Activated naive CD8-positive, alpha-beta T cell treated with anti-CD3 and anti-CD28 coated beads, Interleukin-2, amount 50 U/mL, for 16 hours (primary cell): ENCODE measurements at places on chromosomes 4 and X.
A peak's percentile ranks its signal among the peaks of the same experiment; 100 is the strongest.

DNA sequence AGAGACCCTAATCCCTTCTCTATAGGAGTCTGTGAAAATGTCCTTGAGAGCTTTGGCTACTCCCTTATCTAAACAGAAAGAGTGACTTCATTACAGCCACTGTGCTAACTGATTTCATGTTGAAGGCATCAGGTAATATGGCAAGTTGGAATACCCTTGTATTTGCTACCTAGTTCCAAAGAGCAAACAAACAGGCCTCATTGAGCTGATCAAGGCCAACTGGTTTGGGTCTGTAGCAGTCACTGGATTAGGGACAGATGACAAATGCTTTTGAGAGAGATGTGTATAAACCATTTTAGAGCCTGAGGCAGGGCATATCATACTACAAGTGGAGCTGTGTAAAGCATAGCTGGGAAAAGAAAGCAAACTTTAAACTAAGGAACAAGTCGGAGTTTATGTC lies 22.9 kb upstream of the PDLIM5 start:
- no peak for DNase-seq

DNA sequence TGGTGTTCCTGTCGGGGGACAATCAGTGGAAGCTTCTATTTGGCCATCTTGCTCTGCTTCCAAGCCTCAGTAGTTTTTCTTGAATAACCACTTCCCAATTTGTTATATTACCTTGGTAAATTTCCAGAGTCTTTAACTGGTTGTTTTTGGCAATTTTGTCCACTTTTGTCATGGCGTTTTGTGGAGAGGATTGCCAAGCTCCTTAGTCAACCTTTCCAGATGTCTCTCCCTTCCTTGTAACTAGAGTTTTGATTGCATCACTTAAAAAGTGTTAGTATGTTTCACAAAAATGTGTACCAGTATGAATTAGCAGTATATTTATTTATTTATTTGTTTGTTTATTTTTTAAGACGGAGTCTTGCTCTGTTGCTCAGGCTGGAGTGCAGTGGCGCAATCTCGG lies 15.8 kb upstream of the UXT start:
- no peak for DNase-seq

DNA sequence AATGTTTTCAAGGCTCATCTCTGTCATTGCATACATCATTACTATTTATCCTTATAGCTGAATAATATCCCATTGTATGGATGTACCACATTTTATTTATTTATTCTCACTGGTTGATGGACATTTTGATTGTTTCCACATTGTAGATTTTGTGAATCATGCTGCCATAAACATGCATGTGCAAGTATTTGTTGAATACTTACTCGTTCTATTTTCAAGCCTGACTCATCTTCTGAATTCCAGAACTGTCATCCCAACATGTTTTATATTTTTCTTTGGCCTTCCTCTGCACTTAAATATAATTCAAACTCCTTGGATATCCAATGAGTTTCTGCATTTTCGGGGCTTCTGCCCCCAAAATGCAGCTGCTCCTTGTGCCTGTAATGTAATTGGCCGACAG lies 77.6 kb downstream of the MXRA5 start:
- no peak for DNase-seq

DNA sequence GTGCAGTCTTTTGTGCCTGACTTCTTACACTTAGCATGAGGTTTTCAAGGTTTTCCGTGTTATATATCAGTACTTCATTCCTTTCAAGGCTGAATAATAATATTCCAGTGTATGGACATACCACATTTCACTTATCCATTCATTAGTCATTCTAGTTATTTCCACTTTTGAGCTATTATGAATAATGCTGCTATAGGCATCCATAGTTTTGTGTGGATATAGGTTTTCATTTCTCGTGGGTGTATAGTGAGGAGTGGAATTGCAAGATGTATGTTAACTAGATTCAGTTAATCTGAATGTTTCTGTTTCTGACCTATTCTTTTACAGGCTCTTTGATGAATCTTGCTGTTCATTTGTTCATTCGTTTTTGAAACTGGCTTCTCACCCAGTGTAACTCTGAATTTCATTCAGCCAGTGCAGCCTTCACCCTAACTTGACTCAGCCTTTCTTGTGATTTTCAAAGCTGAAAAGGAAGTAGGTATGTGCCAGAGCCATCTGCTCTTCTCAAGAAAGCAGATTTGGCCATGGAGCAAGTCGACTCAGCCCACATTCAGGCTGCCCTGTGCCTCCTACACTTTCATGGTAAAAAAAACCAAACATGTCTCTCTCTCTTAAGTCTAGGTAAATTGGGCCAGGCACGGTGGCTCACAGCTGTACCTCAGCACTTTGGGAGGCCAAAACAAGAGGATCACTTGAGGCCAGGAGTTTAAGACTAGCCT lies 56.3 kb upstream of the NOCT start:
- no peak for DNase-seq

DNA sequence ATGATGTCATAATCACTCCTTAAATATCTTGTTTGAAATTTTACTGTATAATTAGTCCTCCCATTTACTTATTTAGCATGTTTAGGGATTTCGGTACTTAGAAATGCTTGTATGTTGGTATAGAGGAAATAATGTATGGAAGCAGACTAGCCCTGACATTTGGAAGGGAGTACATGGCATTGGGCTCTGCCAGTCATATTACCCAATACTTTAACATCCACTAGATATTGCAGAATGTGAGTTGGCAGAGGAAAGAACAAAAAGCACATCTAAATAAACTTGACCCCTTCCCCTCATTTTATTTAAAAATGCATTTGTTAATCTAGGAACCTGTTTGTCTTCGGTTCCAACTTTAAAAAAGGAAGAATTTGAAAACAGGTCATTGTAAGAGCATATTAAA lies 77.8 kb downstream of the RS1 start:
- no peak for DNase-seq

- DNase-seq = no peak
Measured at GRCh38 chr4:158785718-158786117, 16.9 kb downstream of the FNIP2 start.

DNA sequence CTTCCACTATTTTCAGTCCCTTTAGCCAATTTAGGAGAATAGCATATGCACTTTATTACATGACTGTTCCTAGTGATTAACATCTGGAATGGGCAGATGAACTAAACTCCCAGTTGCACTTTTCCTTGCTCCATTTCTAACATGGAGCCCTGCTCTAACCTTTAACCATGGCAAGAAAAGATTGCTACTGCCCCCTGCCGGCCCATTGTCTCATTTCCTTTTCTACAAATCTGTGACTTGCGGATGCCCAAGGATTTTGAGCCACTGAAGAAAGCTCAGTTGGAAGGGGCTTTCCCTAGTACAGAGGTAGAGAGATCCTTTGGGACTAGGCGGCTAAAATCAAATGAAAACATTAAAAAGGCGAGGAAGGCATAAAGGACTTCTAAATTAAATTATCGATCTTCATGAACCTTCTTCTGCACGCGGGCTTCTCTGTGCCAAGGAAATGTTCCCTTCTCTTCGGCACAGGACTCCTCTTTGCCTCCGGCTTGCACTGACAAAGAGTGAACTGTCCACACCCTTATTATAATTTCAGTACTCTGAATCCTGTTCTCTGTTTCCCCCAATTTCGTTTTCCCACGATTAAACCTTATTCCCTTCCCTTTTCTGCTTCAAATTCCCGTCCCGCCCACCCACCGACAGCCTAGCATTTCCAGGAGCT lies 577 bp upstream of the GLRA2 start:
- peak; percentile 0 for DNase-seq

- DNase-seq = no peak
Measured at GRCh38 chr4:184102488-184102887, 115.2 kb downstream of the ENPP6 start.

DNA sequence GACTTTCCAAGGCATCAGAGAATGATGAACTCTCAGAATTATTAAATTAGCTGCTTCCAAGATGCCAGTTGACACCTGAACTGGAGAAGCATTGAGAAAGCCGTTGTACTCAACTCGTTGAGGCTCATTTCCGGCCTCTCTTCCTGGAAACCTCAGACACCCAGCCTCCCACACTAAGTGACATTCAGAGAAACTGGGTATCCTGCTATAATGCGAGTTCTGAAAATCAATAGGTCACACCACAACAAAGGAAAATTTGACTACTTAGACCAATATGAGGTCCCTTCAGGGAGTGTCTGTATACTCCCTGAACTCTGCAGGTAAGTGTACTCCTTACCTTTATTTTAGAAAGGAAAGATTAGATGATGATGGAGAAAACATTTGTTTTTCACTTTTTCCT lies 51.2 kb downstream of the ENPEP start:
- no peak for DNase-seq

GRCh38 chr4:8502836-8503585 lies 62.4 kb downstream of the TRMT44 start:
- DNase-seq = no peak

GRCh38 chr4:143360838-143361625 lies 24.4 kb downstream of the GAB1 start:
- DNase-seq = no peak

DNA sequence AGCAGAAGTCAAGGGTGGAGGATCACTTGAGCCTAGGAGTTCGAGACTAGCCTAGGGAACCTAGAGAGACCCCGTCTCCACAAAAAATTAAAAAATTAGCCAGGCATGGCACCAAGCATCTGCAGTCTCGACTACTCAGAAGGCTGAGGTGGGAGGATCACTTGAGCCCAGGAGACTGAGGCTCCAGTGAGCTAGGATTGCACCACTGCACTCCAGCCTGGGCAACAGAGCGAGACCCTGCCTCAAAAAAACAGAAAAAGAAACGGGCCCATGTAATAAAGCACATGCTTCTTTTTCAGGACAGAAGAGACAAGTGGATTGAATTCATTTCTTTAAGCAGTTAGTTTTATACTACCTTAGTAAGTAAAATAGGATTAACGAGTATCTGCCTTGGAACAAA lies 42.0 kb downstream of the ELOVL6 start:
- no peak for DNase-seq

DNA sequence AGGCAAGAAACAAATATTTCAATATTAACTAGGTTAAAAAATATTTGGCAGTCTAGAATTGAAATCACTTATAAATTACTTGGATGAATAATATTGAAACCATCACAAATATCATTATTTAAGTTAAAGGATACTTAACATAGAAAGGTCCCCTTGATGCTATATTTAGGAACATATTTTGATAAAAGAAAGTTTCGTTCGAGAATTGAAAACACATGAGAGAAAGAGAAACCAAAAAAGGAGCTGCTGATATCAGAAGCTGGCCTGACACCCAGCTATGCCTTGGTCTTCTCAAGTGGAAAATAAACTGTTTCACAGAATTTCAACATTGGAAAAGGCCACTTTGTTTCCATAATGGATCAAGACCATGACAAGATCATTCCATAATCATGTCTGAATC lies 762.4 kb downstream of the DMD start:
- no peak for DNase-seq

DNA sequence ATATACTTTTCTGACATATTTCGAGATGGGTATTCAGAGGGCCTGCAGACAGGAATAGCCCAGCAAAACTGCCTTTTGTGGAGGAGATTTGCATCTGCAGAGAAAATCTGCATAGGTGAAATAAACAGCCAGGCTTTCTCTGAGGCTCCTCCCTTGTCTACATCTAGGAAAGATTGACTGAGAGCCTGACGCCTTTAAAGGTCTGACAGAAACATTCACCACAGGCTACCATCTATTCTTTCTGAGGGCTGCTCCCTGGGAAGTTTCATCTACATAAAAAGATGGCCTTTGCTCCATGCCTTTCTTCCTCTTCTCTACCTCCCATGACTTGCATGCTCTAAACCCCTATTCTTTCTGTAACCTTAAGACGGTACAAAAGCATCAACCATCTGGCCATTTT lies 55.0 kb upstream of the AP1S2 start:
- no peak for DNase-seq

DNA sequence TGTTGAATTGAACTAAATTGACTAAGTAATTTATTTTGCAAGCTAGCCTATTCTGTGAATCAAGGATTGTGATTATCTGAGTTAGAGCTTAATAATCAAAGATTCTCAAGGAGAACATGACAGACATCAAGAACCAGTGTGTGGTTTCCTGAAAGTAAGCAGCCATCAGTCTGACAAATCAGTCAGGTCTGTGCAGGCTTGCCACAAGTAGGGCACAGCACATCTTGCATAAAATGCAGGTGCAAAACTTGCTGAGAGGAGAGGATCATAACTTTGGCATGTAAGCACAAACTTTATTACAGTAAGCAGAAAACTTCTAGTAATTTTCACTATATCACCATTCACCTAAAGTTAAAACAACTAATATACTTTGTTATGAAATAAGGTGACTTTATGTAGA lies 22.5 kb downstream of the FAM241A start:
- DNase-seq = no peak

- DNase-seq = no peak
Measured at GRCh38 chrX:104118765-104119164, 6.4 kb downstream of the ZCCHC18 start.

- no peak for DNase-seq
Measured at GRCh38 chr4:7417639-7418038, 17.1 kb downstream of the PSAPL1 start.

DNA sequence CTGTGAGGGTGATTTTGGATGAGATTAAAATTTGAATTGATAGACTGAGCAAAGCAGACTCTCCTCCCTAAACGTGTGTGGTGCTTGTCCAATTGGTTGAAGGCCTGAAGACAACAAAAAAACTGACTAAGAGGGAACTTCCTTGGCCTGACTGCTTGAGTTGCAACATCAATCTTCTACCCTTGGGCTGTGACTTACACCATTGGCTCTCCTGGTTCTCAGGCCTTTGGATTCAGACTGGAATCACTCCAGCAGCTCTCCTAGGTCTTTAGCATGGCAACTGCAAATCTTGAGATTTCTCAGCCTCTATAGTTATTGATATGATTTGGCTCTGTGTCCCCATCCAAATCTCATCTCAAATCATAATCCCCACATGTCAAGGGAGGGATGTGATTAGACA lies 49.7 kb upstream of the IGFBP7 start:
- no peak for DNase-seq

DNA sequence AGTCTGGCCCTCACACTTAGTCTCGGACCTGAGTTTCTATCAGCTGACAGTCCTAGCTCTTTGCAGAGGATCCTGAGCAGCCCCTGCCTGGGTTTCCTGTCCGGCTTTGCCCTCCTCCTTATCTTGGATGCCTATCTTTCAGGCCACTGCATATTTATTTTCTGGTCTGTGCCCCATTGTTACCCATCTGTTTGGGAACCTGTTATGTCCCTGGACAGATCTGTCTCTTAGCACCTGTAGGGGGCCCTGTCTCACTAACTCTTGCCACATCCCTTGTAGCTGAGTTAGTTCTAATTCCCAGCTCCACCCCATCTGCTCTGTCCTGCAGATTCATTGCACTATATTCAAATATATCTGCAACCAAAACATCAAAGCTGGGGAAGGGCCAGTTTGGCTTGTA lies 514.9 kb upstream of the LCORL start:
- no peak for DNase-seq

- DNase-seq = no peak
Measured at GRCh38 chrX:119145241-119145653, 17.6 kb upstream of the KIAA1210 start.

- no peak for DNase-seq
Measured at GRCh38 chrX:106707771-106708454, 18.6 kb upstream of the RNF128 start.

GRCh38 chr4:55553441-55554201 lies 6.9 kb upstream of the CLOCK start:
- no peak for DNase-seq
